CD4-positive, alpha-beta T cell treated with Interleukin-15 for 4 hours (primary cell): ENCODE measurements at places on chromosomes 7 and 10.

- peak; percentile 65 for DNase-seq
Measured at GRCh38 chr7:128904381-128905197, 5.9 kb downstream of the KCP start.

DNA sequence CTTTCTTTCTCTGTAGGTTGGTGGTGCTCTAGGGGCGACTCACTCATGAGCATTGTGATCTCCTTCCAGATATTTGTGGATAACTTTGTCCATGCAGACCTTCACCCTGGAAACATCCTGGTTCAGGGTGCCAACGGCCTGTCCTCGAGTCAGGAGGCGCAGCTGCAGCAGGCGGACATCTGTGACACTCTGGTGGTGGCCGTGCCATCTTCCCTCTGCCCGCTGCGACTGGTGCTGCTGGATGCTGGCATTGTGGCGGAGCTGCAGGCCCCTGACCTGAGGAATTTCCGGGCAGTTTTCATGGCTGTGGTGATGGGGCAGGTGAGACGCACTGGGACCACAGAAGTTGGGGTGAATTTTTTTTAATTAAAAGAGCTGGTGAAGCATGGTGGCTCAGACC lies 9.6 kb upstream of the NDUFB2 start:
- DNase-seq, result no peak

GRCh38 chr10:114262496-114262895 lies 23.4 kb downstream of the VWA2 start:
- no peak for DNase-seq

DNA sequence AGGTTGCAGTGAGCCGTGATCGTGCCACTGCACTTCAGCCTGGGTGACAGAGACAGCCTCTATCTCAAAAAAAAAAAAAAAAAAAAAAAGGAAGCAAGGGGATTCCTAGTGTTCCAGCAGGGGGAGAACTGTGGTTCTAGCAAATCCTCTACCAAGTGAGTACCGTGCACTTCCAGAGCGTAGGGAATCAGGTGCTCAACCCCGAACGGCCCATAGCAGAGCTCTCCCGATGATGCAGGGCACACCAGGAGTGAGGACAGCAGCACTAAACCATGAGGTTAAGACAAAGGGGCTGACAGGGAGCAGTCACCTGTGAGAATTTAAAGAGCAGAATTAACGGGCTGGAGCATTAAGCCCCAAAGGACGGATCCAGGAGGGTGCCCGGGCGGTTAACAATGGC lies 173.6 kb downstream of the PTPRN2 start:
- no peak for DNase-seq

- no peak for DNase-seq
Measured at GRCh38 chr10:45419676-45420025, 45.6 kb downstream of the ALOX5 start.

- no peak for DNase-seq
Measured at GRCh38 chr7:80950550-80950967, 31.7 kb upstream of the SEMA3C start.

DNA sequence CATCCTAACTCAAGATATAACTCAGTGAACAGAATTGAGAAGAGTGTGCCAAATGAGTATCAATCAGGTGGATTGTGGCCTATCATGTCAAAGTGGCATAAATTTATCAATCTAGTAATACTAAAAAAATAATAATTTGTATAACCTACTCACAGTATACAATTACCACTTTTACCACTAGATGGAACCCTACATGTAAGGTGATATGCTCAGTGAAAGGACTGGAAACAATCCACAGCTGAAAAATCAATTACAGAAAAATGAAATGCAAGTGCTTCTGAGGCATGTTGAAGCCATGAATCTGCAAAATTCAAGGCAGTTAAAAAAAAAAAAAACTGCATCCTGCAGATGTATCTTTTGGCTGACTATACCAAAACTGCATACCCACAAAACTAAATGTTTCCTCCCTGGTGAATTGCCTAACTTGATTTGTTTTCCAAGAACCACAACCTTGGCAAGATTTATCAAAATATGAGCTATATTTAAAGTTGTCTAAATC lies 13.9 kb downstream of the ARHGAP19 start:
- DNase-seq, result peak; percentile 46

DNA sequence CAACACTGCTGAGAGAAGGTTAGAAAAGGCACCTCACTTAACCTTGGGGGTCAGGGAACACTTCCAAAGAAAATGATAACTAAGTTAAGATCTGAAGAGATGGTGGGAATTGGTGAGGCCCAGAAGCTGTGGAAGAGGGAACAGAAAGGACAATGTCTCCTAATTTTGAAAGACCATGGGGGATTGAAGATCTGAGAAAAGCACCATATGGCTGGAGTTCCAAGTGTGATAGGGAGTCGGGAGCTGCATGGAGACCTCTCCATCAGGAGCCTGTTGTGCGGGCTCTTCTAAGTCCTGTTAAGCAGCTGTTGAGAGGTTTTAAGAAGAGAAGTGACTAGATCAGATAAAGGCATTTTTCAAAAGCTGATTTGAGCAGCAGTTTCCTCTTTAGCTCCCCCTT lies 254.3 kb downstream of the CDK14 start:
- DNase-seq, result no peak
